ENCODE measurements at places on chromosomes 3 and 15.

- no peaks in the 10 kb centered on the region for H3K27me3 ChIP-seq
- DNase-seq: no peak
- peaks cover 12% of the 10 kb centered on the region for H3K4me1 ChIP-seq
- no peak overlapping the region for H3K27ac ChIP-seq
- no peaks in the 10 kb centered on the region for H3K36me3 ChIP-seq
Measured at GRCh38 chr15:78537266-78537905, 2.9 kb upstream of the PSMA4 start.

DNA sequence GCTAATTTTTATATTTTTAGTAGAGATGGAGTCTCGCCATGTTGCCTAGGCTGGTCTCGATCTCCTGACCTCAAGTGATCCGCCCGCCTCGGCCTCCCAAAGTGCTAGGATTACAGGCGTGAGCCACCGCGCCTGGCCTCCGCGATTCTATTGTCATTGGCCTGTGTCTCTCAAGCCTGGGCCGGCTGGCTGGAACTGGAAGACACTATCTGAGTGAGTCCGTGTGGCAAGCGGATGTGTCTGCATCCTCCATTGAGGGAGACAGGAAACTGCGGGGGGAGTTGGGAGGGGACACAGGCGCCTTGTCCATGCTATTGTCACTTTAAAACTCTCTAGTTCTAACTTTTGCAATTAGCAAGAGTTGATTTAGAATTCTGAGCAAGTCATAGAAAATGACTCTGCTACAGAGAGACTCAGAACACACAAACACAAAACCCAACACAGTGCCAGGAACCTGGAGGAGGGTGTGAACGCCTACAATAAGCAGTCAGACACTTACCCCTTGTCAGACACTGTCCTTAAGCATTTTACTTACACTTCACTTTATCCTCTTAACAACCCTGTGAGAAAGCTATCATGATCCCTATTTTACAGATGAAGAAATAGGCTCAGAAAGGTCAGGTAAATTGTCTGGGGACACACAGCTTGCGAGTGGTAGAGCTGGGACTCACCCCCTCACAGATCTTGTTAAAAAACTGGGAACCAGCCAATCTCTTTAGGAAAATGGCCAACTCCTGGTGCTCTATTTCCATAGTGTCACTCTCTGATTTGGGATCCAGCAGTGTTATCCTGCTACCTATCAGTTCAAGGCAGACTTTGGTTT, 38.7 kb downstream of the ANP32A start:
- no peak overlapping the region for H3K4me3 ChIP-seq
- DNase-seq: no peak
- peaks cover 74% of the 10 kb centered on the region for H3K36me3 ChIP-seq
- H3K4me1 ChIP-seq: peaks cover 16% of the 10 kb centered on the region

- no peaks in the 10 kb centered on the region for H3K36me3 ChIP-seq
- H3K27ac ChIP-seq: no peak overlapping the region
- H3K4me3 ChIP-seq: no peak overlapping the region
- DNase-seq: no peak
- H3K4me1 ChIP-seq: no peaks in the 10 kb centered on the region
Measured at GRCh38 chr15:55872471-55872870, 120.9 kb downstream of the NEDD4 start.

DNA sequence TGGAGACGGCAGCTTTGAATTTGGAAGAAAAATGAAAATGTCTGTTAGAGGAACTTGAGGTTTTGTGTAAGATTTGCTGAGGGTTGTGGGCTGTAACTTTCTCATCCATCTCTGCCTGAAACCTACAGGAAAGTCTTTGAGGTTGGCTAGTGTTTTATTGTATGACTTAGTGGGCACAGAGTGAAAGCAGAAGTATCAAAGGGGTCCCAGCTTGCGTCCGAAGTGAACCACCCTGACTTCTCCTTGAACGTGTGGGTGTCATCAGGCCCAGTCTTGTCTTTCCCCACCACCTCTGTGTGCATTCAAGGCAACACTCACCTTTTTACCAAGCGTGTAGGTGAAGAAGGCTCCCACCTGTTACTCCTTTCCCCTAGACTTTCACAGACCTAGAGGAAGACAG, 682.1 kb upstream of the CFAP20DC start:
- H3K4me1 ChIP-seq: no peaks in the 10 kb centered on the region
- H3K27ac ChIP-seq: no peak overlapping the region
- no peak for DNase-seq
- no peaks in the 10 kb centered on the region for H3K36me3 ChIP-seq

DNA sequence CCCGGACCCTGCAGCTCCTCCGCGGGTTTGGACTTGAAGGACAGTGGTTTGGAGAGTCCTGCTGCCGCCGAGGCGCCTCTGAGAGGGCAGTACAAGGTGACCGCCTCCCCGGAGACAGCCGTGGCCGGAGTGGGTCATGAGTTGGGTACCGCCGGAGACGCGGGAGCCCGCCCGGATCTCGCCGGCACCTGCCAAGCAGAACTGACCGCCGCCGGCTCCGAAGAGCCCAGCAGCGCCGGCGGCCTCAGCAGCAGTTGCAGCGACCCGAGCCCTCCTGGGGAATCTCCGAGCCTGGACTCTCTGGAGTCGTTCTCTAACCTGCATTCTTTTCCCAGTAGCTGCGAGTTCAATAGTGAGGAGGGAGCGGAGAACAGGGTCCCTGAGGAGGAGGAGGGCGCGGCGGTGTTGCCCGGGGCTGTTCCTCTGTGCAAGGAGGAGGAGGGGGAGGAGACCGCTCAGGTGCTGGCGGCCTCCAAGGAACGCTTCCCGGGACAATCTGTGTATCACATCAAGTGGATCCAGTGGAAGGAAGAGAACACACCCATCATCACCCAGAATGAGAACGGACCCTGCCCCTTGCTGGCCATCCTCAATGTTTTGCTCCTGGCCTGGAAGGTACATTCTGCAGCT, 634 bp downstream of the MINDY2 start:
- H3K4me3 ChIP-seq: peak overlapping the region; percentile 85
- H3K4me1 ChIP-seq: peaks cover 37% of the 10 kb centered on the region
- peak; percentile 75 for DNase-seq
- peak overlapping the region; percentile 96 for H3K27ac ChIP-seq
- H3K36me3 ChIP-seq: no peaks in the 10 kb centered on the region

DNA sequence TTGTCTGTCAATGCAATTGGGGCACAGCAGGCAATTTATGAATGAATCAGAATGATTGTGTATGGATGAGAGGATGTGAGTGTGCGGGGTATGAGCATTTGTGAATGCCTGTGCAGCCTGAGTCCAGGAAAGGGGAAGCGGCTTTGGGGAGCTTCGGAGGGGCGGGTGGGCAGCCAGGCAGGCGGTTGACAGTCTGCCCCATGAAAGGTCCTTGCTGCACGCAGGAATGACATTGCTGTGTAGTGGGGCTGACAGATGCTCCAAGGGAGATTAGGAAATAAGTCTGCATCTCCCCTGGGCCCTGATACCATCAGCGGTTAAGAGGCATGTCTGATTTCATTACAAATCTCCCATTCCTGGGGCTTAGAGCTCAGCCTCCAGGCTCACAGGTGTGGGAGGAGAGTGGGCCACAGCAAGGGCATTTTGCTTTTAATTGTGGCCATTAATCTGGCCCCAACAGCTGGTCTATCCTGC, 26.4 kb upstream of the TSPAN3 start:
- no peaks in the 10 kb centered on the region for H3K27me3 ChIP-seq
- H3K36me3 ChIP-seq: no peaks in the 10 kb centered on the region
- H3K27ac ChIP-seq: no peak overlapping the region

DNA sequence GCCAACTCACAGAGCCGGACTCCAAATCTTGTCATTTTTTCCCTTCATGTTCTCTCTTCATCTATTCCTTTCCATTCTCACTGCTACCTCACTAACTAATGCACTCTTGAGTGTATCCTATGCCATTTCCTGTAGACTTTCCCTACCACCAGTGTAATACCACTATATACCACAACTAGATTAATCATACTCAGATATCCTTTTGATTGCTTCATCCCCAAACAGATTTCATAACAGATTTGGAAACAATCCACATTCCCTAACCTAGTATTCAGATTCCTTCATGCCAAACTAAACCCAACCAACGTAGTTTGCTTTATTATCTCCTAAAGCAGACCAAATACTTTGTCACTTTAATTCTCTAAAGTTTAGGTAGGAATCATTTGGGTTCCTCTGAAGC, 2.6 kb upstream of the PLOD2 start:
- H3K4me3 ChIP-seq: no peak overlapping the region
- H3K27ac ChIP-seq: no peak overlapping the region
- H3K36me3 ChIP-seq: no peaks in the 10 kb centered on the region
- peaks cover 13% of the 10 kb centered on the region for H3K4me1 ChIP-seq

DNA sequence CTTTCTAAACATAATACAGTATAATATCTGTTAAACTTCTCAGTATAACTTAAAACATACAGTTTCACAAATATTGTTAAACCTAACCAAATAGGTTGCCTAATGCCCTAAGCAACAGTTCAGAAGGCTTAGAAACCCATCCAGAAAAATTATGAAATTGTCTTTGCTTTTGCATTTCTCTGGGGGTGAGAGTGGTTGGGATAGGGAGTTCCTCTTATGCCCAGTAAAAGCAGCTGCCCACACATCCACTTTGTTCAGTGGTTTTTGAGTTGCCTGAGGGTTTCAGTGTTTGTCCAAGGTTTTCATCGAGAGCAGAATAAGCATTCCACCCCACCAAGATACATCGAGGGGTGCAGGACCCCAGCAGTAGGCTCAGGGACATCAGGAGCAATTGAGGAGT, 179.4 kb downstream of the CDIN1 start:
- H3K27me3 ChIP-seq: no peaks in the 10 kb centered on the region
- H3K27ac ChIP-seq: no peak overlapping the region
- DNase-seq: no peak
- H3K4me1 ChIP-seq: no peaks in the 10 kb centered on the region

DNA sequence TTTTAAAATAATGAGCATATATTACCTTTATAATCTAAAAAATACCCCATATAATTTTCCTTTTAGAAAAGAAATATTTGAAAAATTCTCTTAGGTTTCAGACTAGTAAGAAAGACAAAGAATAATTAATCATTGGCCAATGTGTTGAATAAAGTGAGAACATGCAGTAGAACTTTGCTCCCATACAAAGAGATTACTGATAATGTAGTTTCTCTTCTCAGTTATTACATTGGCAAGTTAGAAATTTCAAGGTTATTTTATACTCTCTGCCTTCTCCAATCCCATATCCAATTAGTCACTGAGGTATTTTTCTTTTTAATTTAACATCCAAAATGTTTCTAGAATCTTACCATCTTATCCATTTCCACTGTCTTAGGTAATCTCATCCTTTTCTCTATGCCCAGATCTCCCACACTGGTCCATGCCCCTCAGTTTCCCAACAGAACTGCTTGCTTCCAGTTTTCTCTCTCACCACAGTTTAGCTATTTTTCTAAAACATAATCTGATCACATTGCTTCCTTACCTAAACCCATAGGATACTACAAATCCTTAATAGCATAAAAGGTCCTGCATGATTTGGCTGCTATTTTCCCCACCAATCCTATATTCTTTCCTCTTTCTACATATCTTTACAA, 10.8 kb downstream of the XRN1 start:
- H3K27ac ChIP-seq: no peak overlapping the region
- no peak for DNase-seq
- H3K4me1 ChIP-seq: no peaks in the 10 kb centered on the region
- peaks cover 6% of the 10 kb centered on the region for H3K36me3 ChIP-seq
- H3K27me3 ChIP-seq: no peaks in the 10 kb centered on the region

DNA sequence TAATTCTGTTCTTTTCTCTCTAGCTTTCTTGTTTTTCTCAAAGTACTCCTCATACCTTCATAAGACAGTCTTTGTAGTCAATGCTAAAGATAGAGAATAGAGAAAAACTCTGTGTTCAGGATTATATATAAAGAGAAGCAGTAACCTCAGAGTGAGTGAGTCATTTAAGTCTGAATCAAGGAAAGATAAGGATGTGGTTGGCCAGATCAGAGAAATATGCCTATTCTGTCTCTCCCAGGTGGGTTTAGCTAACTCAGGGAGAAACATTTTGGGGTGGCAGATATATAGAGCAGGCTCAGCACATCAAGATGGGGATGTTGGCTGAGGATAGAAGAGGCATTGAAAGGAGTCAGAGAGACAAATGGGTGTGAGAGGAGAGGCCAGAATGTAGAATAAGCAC, 31.4 kb downstream of the GTF2E1 start:
- DNase-seq: no peak
- no peaks in the 10 kb centered on the region for H3K27me3 ChIP-seq
- no peaks in the 10 kb centered on the region for H3K4me1 ChIP-seq
- no peak overlapping the region for H3K27ac ChIP-seq
- no peak overlapping the region for H3K4me3 ChIP-seq
- H3K36me3 ChIP-seq: peaks cover 22% of the 10 kb centered on the region

- H3K4me1 ChIP-seq: no peaks in the 10 kb centered on the region
- H3K27me3 ChIP-seq: no peaks in the 10 kb centered on the region
- H3K27ac ChIP-seq: no peak overlapping the region
- peaks cover 35% of the 10 kb centered on the region for H3K36me3 ChIP-seq
- no peak overlapping the region for H3K4me3 ChIP-seq
- DNase-seq: no peak
Measured at GRCh38 chr3:125528920-125529319, 8.9 kb upstream of the SNX4 start.

DNA sequence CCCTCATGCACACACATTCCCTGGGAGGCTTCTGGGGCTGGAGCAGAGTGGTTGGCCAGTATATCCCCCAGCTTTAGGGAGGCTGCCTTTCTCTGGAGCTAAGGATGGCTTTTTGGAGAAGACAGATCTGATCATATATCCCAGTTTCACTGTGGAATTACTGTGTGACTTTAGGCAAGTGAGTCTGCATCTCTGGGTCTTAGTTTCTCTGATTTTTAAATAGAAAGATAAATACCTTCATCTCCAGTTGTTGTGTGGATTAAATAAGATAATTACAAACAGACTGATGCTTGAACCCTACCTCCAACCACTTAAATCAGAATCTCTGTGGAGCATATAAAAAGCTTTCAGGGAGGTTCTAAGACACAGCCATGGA, 11.1 kb upstream of the WNT7A start:
- no peak overlapping the region for H3K27ac ChIP-seq
- no peaks in the 10 kb centered on the region for H3K36me3 ChIP-seq
- peaks cover 1% of the 10 kb centered on the region for H3K4me1 ChIP-seq
- H3K4me3 ChIP-seq: no peak overlapping the region
- H3K27me3 ChIP-seq: no peaks in the 10 kb centered on the region
- no peak for DNase-seq

DNA sequence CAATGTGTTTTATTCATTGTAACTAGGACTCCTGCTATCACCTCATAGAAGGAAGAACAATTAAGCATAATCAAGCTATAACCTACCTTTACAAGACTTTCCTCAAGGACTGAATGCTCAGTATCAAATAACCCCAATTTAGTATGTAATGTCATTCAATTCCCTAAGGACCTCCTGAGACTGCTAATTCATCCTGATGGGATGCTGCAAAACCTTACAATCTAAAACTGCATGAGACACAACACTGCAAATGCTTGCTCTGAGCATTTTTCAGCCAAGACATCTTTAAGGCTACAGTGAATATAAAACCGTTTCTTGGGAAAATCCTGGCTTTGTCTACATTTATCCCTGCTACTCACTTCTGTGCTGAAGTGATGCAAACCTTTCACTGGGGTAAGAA, 69.9 kb downstream of the RYK start:
- H3K36me3 ChIP-seq: peaks cover 45% of the 10 kb centered on the region
- no peaks in the 10 kb centered on the region for H3K4me1 ChIP-seq
- no peak overlapping the region for H3K4me3 ChIP-seq
- H3K27me3 ChIP-seq: no peaks in the 10 kb centered on the region
- no peak overlapping the region for H3K27ac ChIP-seq
- no peak for DNase-seq

GRCh38 chr3:159186581-159186980, 384.7 kb downstream of the MFSD1 start:
- H3K36me3 ChIP-seq: no peaks in the 10 kb centered on the region
- H3K27me3 ChIP-seq: no peaks in the 10 kb centered on the region
- H3K4me3 ChIP-seq: no peak overlapping the region
- no peak for DNase-seq
- H3K27ac ChIP-seq: no peak overlapping the region

- no peak overlapping the region for H3K4me3 ChIP-seq
- H3K27ac ChIP-seq: no peak overlapping the region
- peaks cover 16% of the 10 kb centered on the region for H3K36me3 ChIP-seq
- no peaks in the 10 kb centered on the region for H3K27me3 ChIP-seq
- DNase-seq: no peak
Measured at GRCh38 chr3:49484471-49484870, 14.4 kb downstream of the DAG1 start.

Measured in upper lobe of right lung (tissue), 1 donor.